ENCODE measurements at places on chromosomes 6 and 20.

GRCh38 chr6:84282550-84282949 is 55.1 kb upstream of the CEP162 start:
- DNase-seq = no peak

DNA sequence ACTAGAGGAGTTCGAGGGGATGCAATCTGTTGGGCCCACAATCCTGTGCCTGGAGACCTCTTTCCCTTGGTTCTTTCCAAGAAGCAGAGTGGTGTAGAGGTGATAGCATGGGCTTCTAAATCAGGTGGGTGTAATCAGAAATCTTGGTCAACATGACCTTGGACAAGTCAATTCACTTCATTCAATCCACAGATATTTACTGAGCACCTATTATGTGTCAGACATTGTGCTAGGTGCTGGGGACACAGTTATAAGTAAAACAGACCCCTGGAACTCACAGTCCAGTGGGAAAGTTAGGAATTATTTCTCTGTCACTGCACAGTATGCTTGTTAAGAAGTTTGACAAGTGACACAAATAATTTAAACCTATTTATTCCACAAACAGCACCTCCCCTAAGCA is 3.3 kb upstream of the E2F1 start:
- no peak for DNase-seq

GRCh38 chr6:98380589-98380988 is 453.8 kb upstream of the POU3F2 start:
- DNase-seq = no peak

DNA sequence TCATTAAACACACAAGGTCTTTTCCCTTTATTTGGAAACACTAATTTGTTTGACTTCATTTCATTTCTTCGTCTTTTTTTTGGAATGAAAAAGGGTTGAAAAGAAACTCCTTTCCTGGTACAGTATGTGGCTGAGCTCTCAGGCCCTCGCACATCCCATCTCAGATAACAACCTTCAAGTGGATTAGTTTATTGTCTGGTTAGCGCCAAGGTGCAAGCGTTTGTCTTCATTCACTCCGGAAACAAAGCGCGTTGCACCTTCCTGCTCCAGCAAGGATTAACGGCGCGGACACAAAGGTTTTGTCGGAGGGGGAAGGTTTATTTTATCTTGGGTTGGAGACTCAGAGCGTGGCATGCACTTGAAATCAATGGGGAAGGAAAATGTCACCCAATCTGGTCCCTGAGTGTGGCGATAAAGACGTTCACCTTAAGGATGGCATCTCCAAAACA is 5.3 kb upstream of the NKX2-2 start:
- DNase-seq = no peak

GRCh38 chr6:1409774-1410465 is 20.5 kb downstream of the FOXF2 start:
- no peak for DNase-seq

DNA sequence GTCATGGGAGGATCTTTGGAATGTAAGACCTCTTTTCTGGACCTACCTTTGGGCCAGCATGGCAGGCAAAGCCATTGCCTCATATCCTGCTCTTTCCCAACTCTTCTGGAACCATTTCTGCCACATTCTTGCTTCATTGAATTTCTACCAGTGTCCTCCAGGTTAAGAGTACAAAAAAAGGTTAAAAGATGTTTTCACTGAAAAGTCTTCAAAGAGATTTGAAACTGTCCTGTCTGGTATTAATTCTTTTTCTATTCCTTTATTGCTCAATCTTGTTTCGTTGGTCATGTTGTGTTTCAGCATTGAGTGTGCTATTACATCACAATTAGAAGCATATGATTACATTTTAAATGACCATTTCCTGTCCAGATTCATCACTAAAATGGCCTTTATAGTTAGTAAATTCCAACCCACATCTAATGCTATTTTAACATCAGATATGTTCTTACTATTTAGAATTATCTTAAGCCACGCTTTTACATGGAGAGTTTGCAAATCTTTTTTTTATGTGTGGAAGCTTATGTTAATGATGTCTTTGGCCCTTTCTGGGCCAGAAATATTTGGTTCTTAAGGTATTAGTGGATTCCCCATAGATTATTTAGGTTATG is 450.9 kb downstream of the GJA1 start:
- DNase-seq = no peak

DNA sequence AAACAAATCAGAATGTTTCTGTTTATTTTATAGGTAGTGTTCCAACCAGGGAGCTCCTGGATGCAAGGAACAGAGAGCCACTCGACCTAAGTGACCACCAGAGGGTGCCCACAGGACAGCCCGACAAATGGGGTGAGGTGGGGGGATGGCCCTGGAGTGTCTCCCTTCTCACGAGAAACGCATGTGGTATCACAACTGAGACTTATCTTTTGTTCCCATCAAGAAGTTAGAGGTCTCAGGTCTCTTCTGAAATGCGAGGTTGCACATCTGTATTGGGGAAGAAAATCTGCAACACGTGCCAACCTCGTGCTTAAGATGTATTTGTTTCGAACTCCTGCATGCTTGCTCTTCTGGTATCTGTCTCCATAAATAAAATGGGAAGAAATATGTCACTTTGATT is 104.0 kb downstream of the ISM1 start:
- peak; percentile 55 for DNase-seq
